ENCODE measurements at places on chromosomes 4 and X.

DNA sequence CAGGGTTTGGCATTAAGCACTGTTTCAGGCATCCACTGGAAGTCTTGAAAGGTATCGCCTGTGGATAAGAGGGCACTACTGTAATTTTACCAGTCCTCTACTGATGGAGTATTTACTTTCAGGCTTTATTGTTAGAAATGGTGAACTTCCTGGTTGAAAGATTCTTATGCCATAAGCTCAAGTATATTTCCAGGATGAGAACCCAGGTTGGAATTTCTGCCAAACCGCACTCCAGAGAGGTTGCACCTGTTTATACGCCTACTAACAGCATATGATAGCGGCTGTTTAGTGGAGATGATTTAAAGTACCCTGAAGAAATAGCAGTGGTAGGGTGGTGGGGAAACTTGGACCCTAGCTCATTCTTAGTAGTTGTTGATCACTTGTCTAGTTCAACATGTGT lies 9.9 kb downstream of the FNIP2 start:
- DNase-seq: no peak

DNA sequence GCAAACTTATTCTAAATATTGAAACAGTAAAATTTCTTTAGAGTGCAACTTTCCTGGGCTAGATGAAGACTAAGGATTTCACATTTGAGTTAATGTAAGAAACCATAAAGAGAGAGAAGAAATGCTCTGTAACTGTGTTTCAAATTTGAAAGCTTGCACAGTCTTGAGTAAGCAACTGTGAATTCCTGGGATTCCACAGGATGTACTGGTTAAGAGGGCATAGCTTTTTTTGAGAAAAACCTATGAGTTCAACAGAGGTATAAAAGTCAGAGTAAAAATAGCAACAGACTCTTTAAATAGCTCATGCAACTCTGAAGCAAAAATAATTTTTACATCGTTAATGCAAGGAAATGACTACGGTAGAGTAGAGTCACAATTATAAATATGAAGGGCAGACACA lies 25.5 kb downstream of the ZNF330 start:
- DNase-seq: no peak

DNA sequence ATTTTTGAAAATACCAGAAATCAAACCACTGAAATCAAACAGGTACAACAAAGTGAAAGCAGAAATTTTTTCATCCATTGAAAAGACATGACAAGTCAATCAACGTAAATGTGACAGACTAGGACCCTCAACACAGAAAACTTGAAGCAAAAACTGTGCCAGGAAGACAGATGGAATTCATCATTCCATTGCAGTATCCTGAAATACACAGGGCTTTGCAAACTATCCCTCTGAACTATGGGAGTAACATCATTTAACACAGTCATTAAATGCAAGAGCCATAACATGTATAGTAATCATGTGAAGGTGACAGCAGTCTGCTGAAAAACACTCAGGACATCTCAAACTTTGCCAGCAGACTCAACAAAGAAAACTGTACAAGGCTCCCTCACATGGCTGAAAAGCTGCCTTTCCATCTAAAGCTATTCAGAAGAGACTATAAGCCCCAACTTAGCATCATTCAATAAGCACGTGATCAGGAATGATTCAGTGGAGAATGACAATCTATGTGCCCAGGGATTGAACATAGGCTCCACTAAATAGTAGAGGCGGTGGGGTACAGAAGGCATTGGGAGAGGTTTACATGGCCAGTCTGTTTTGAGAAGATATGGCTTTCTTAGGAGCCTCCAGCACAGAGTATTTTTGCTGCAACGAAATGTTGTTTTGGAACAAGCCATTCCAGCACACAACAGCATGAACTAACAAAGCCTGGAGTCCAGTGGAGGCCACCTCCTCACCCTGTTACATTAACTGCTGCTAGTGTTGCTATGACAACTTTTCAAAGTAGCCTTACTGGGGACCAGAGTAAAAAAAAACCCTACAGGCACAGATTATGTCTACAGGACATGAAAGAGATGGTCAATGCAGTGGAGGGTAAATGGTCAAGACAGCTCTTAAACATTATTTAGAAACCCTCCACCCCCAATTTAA lies 274.5 kb upstream of the NOCT start:
- no peak for DNase-seq

DNA sequence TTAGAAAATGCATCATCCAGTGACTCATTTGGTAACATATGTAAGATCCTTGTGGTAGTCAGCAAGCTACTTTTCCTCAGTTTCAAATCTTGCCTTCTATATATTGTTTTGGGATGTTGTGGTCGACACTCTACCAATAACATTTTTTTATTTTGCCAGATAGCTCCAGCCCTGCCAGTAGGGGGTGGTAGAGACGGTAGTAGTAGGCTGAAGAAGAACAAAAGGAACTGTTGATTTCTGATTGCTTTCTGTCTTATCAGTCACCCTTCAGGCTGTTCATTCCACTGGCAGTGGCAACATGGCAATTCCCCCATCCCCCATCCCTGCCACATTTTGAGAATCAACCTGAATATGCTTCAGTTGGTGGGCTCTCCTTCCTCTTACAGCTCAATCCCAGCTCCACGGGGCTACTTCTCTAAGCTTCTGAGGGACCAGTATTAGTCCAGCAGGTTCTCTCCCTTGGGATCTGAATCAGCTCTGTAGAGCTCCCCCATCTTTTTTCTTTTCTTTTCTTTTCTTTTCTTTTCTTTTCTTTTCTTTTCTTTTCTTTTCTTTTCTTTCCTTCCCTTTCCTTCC lies 171.5 kb upstream of the VEGFC start:
- DNase-seq: no peak
